ENCODE measurements at places on chromosomes 16 and 17.

DNA sequence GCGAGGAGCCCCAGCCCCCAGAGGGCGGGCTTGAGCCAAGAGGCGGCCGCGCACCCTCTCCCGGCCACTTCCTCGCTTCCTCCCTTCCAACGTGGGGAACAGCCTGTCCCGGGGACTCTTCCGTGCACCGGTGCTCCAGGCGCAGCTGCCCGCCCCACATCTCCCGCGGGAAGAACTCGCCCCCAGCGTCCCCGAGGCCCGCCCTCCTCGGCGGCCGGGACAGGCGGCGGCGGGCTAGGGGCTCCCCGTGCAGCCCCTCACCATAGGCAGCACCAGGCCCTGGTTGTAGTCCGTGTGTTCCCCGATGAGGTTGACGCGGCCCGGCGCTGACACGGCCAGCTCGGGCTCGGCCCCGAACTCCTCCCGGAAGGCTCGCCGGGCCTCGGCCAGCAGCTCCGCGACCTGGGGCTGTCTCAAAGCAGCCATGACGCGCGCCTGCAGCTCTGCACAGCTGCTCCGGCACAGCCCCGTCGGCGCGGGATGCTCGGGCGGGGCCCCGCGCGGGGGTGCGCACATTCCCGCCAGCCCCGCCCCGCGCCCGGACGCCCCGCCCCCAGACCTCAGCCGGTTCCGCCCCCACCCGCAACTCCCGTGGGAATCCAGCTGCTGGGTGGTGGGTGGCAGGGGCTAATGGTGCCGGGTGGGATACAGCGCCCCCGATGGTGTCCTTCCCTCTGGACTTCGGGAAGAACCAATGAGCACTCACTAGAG is at the start of gene GALK1:
GALK1 (minus strand) TSS at position 482 of the 711 bp plus-strand sequence; CDS start at position 426, 56 bp downstream.
- DNase-seq: peak; percentile 76

GRCh38 chr17:45942284-45942683 is 47.9 kb downstream of the MAPT start:
- no peak for DNase-seq

DNA sequence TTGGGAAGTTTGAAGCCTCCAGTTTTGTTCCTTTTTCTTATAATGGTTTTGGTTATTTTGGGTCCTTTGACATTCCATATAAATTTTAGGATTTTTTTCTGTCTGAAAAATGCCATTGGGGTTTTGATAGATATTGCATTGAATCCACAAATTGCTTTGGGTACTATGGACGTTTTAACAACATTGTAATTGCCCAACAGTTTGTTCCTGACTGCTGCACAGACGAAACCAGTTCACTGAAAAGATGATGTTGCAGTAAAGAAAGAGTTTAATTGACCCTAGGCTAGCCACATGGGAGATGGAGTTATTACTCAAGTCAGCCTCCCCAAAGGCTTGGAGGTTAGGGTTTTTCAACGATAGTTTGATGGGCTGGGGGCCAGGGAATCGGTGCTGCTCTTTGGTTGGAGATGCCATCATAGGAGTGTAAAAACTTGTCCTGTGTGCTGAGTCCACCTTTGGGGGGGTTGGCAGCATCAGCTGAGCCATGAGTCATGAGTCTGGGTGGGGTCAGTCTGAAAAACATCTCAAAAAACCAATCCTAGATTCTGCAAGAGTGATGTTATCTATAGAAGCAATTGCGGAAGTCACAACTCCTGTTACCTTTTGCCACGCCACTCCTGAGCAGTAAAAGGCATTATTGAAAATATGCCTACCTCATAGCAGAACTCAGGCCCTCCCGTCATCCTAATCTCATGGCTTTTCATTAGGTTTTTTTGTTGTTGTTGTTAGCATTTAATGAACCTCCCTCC is 2.7 kb upstream of the PRSS41 start:
- DNase-seq: no peak

- DNase-seq: no peak
These were observed 146.9 kb downstream of the MSI2 start for GRCh38 chr17:57403236-57403635.

DNA sequence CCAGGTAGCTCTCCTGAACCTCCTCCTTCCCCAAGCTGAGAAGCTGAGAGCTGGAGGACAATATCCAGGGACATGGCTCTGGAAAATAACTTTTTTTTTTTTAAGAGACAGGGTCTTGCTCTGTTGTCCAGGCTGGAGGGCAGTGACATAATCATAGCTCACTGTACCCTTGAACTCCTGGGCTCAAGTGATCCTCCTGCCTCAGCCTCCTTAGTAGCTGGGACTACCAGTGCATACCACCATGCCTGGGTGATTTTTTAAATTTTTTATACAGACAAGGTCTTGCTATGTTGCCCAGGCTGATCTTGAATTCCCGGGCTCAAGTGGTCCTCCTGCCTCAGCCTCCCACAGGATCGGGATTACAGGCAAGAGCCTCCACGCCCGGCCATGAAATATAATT is 6.2 kb downstream of the SLC46A1 start:
- DNase-seq: no peak

GRCh38 chr17:57685499-57686132 is 59.5 kb downstream of the CCDC182 start:
- no peak for DNase-seq

DNA sequence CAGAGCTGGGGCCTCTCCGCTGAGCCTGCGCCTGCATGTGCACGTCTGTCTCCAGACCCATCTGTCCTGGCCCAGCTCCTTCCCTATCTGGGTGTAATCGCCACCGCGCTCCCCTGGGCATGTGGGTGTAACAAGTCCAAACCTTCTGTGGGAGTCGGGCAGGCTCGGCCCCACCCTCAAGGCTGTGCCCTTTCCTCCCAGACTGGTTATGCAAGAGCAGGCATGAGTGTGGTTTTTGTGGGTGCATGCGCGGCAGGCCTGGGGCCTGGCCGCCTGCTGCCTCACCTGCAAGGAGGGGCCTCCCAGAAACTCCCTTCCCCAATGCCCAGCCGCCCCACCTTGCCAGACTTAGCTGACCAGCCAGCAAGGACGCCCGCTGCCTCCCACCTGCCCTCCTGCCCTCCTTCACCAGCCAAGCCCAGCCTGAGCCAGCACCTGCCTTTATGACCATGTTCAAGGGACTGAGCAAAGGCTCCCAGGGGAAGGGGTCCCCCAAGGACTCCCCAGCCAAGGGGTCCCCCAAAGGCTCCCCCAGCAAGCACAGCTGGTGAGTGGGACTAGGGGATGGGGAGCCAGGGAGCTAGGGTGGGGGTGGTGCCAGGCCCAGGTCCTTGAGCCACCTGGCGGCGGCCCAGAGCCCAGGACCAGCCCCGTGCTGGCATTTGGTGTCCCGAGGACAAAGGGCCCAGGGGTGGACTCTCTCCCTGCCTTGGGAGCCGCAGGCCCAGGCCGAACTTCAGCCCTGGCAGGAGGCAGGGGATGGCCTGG is at the start of gene EVPLL:
EVPLL (plus strand) TSS at position 342 of the 768 bp plus-strand sequence. CDS start 3,160 bp downstream, outside the sequence.
- DNase-seq: peak; percentile 41

GRCh38 chr17:1082579-1082978 is 85.7 kb downstream of the TIMM22 start:
- no peak for DNase-seq

DNA sequence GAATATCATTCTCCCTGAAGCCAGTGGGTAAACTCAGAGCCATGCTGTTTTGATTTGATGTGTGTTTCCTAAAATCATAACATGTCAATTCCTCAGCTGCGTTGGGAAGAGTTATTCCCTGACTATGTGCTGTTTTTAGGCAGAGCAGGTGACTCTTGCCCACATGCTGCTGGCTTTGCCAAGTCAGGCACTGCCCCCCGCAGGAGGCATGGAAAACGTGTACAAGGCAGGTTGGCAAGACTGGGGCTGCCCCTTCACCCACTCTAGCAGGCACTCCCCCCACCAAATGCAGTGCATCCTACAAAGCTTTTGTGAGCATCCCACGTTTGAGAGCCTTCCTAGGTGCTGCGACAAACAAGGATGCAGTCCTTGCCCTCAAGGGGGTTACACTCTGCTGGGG is 38.3 kb upstream of the NAT9 start:
- DNase-seq: no peak

DNA sequence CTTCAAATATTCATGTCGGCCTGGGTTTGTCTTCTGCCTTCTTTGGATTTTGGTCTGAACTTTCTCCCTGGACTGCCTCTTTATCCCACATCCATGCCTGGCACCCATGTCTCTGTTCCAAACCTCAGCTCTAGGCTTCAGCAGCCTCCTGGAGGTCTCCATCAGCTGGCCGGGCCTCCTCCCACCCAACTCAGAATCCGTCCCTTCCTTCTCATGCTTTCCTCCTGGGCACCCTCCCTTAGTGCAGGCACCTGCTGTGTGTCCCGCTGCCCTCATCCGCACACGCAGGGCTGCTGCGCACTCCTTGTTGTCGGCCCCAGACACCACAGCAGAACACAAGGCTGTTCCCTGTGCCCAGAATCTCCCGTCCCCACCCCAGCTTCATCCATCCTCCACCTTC is 14.0 kb downstream of the LDHD start:
- no peak for DNase-seq

GRCh38 chr17:77470800-77471733 is 330.3 kb downstream of the SEC14L1 start:
- DNase-seq: no peak
